ENCODE measurements at places on chromosomes 2 and 18. TPM values are rescaled to one million over a fixed set of nuclear protein-coding genes. Genes with fewer than 3 reads are reported as not detected.
A peak's percentile ranks its signal among the peaks of the same experiment; 100 is the strongest.

- H3K4me3 ChIP-seq: no peak overlapping the region
- H3K36me3 ChIP-seq: no peaks in the 10 kb centered on the region
- H3K27me3 ChIP-seq: no peaks in the 10 kb centered on the region
- H3K4me1 ChIP-seq: no peaks in the 10 kb centered on the region
These were observed 591.2 kb downstream of the RNF144A start for GRCh38 chr2:7508296-7508943.

Gene PLB1
- total RNA-seq: 5.5 TPM

DNA sequence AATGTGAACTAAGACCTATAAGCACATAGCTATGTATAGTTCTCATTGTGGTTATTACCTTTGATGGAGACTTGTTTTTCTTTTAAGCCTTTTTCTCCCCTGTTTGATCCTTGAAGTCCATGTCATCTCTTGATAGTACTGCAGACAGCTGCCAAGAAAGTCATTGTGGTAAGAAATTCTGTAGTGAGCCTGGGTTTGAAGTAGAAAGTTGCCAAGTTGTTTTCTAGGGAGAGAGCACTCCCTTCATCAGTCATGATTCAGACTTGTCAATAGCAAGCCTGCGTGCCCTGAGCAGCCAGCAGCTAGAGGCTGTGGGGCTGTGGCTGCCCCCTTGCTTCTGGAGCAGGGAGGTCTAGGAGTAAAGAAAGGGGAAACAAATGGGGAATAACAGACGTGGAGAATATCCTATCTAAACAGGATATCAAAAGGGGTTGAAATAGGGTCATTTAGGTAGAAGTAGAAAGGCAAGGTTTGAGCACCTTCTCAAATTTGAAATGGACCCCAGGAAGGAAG, 8.4 kb downstream of the SP5 start:
- H3K27me3 ChIP-seq: peaks cover 15% of the 10 kb centered on the region
- H3K4me1 ChIP-seq: no peaks in the 10 kb centered on the region
- H3K36me3 ChIP-seq: no peaks in the 10 kb centered on the region
- no peak overlapping the region for H3K27ac ChIP-seq
- DNase-seq: no peak

DNA sequence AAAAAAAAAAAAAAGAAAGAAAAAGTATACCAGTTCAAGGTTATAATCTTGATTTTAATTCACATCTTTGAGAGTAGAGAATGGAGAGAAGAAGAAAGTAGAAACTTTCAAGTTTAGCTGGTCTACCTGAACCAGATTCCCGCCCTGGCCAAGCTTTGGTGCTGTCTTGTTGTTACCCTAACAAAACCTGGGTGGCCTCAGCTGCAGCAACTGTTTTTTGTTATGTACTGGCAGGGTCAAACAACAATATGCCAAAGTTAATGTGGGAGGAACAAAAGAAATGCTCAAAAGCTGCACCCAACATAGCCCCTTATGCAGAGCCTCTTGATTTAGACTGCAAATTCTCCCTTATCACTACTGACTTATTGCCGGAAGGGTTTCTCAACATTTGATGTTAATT, 165.3 kb upstream of the TFPI start:
- H3K27ac ChIP-seq: no peak overlapping the region
- H3K4me3 ChIP-seq: no peak overlapping the region
- no peak for DNase-seq

DNA sequence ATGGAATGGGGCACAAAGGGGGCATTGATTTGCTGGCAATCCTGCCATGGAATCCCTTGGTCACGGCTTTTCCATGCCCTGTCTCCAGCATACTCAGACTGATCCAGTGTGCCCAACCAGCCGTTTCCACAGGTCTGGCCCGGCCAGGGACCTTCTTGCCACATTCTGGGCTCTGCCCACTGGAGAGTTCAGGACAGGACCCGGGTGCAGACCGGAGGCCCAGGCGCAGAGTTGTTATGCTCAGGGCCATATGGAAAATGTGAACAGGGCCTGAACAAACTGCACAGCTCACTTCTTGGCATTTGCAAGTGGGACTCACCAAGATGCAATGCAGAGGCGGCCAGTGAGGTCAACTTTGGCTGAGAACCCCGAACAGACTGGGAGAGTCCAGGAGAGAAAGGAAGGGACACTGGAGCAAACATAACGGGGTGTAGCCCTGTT, 15.6 kb upstream of the ASAP2 start:
- no peaks in the 10 kb centered on the region for H3K27me3 ChIP-seq
- H3K4me3 ChIP-seq: no peak overlapping the region
- H3K4me1 ChIP-seq: peaks cover 20% of the 10 kb centered on the region
- H3K36me3 ChIP-seq: no peaks in the 10 kb centered on the region
- peak; percentile 66 for DNase-seq

Gene DOK6
- 3.2 TPM for total RNA-seq

- no peak overlapping the region for H3K27ac ChIP-seq
- H3K4me3 ChIP-seq: no peak overlapping the region
- no peaks in the 10 kb centered on the region for H3K4me1 ChIP-seq
- DNase-seq: no peak
These were observed 113.4 kb downstream of the ZBTB7C start for GRCh38 chr18:48295586-48296311.

Gene PTPN2
- 52.6 TPM for total RNA-seq

DNA sequence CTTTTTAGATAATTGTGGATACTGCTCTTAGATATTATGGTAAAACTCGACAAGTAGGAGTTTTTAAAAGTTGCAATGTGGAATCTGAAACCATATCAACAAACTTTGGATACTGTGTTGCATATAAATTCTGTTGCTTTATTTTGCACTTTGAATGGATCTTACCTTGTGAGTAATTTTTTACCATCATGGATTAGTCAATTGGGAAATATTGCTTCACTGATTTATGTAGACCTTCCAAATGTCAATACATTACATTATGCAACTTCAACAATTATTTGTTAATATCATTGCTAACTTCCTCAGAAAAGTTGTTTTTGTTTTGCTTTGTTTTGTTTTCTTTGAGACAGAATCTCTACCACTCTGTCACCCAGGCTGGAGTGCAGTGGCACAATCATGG, 102.0 kb upstream of the SLC38A11 start:
- no peaks in the 10 kb centered on the region for H3K4me1 ChIP-seq
- H3K4me3 ChIP-seq: no peak overlapping the region

DNA sequence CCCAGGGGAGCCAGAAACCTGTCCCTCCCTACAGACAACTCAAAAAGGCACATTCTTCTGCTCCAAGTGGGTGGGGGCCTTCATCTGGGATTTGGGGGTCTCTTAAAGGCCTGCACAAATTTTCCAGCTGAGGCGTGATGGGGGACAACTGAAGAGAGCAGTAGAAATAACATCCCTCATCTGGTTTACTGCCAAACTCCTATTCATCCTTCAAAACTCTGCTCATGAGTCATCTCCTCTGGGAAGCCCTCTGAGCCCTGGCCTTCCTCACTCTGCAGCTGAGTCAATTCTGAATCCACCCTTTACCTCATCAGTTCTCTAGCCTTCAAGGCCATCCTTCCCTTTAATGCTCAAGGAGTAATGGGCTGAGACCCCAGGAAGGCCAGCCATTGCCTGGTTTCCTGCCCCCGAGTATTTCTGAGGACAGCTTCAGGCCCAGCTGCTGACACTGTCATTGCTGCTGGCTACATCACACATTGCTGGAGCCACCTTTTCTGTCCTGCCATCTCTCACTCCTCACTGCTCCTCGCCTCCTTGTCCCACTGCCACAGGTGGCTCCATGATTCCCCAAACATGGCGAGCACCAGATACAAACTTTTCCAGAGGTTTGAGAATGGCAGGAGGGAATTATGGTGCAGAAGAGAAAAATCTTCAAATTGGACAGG, 32.2 kb upstream of the GLI2 start:
- no peaks in the 10 kb centered on the region for H3K36me3 ChIP-seq
- H3K27ac ChIP-seq: no peak overlapping the region
- no peak overlapping the region for H3K4me3 ChIP-seq
- DNase-seq: no peak
- H3K27me3 ChIP-seq: peaks cover 12% of the 10 kb centered on the region
- no peaks in the 10 kb centered on the region for H3K4me1 ChIP-seq

- no peak overlapping the region for H3K27ac ChIP-seq
- H3K4me3 ChIP-seq: no peak overlapping the region
- no peaks in the 10 kb centered on the region for H3K36me3 ChIP-seq
- H3K4me1 ChIP-seq: no peaks in the 10 kb centered on the region
- no peak for DNase-seq
These were observed 13.5 kb upstream of the CUL3 start for GRCh38 chr2:224598678-224599077.

- peak overlapping the region; percentile 6 for H3K27ac ChIP-seq
- peaks cover 5% of the 10 kb centered on the region for H3K36me3 ChIP-seq
- H3K4me1 ChIP-seq: peaks cover 34% of the 10 kb centered on the region
These were observed 2.3 kb upstream of the PTPN18 start for GRCh38 chr2:130353291-130354138.
